T-helper 1 cell (primary cell): ENCODE measurements at places on chromosomes 1 and 21.

GRCh38 chr1:203937678-203938330 is 76.4 kb downstream of the SNRPE start:
- DNase-seq: no peak

GRCh38 chr21:45164124-45164511 is 89.7 kb downstream of the ADARB1 start:
- no peak for DNase-seq

DNA sequence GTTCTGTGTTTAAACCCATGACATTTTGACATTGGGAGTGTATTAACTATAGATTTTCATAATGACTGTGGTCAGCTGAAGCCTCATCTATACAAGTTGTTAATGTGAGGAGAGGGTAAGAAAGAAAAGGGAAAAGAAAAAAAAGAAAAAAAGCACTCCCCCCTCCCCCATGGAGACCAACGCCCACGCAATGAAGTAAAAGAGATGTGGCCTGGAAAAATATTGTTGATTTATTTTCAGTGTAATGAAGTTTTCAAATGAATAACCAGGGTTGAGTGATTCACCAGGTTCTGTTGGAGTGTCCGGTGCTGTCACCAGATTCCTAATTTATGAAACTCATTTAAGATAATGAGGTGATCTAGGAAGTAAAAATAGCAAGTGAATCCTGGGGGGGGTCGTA is 4.7 kb downstream of the RNF220 start:
- DNase-seq: no peak

GRCh38 chr1:11053758-11054137 is 6.1 kb downstream of the SRM start:
- DNase-seq: no peak

DNA sequence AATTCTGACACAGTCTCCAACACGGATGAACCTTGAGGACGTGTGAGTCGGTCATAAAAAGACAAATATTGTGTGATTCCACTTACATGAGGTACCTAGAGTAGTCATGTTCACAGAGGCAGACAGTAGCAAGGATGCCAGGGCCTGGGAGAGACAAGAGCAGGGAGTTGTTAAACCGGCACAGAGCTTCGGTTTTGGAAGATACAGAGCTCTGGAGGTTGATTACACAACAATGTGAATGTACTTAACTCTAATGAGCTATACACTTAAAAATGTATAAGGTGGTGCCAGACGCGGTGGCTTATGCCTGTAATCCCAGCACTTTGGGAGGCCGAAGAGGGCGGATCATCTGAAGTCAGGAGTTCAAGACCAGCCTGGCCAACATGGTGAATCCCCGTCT is 37.8 kb upstream of the NEK2 start:
- no peak for DNase-seq

GRCh38 chr1:89001510-89001909 is 9.1 kb upstream of the KYAT3 start:
- no peak for DNase-seq

DNA sequence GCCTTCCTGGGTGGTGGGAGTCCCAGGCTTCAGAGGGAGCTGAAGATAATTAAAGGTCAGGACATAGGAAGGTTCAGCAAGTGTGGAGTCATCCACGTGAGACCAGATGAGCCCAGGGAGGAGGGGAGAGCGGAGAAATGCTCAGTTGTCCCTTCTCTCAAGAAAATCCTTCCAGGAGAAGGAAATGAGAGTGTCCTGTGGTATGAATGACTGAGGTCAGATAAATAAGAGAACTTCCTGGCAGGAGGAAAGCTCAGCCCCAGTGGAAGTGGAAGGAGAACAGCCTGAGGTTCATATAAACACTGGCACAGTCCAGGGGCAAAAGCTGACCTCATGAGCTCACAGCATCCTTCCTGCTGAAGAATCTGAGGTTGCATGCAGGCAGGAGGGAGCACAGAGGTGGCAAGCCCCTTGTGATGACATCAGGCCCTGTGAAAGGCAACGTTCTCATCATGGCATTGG is 97.6 kb downstream of the NAV1 start:
- DNase-seq: no peak

DNA sequence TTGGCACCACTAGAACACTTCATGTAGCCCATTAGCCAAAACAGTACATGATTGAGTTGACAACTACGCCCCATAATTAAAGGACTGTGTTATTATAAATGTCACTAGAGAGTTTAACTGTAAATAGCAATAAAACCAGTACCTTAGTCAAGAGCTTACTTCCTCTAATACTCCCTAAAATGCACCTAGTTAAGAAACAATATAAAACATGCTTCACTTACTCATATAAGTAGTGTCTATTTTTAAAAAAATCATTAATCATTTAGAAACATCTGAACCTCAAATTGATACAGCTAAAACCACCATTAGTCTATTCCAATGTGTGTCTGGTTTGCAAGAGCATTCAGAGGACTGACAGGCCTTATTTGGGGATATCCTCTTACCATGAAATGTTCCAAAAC is 25.3 kb downstream of the PTP4A2 start:
- DNase-seq: no peak

- no peak for DNase-seq
Observed at GRCh38 chr1:115071012-115071664, 18.2 kb downstream of the TSPAN2 start.

DNA sequence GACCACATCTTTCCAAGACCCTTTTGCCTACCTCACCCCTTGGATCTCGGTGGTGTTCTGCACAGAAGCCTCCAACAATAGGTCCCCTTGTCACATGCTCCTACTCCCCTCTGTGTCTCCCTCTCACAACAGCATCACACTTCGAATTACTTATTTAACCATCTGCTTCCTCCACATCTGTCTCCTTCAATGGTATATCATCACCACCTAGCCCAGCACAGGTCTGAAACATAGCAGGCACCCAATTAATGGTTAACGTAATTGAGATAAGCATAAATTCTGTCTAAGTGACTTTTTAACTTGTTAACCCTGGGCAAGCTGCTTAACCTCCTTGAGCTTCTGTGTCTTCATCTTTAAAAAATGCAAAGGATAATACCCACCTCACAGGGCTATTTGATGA is 100.3 kb upstream of the BARHL2 start:
- DNase-seq: no peak

DNA sequence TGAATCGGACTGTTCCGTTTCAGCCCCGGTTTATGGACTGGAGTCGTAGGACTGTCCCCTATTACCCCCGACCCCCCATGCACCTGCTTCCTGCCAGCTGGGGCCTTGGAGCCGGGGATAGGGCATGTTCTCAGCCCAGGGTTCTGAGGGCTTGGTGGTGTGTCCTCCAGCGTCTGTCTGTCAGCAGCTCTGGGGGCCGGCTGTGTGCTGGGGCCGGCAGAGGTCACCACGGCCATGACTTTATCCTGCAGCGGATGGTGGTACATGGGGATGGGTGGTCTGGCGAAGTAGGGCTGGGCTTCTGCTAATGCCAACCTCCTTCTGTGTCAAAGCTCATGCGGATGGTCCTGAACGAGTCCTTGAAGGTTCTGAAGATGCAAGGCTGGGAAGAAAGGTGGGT is 5.5 kb downstream of the RRP1 start:
- no peak for DNase-seq

- DNase-seq: no peak
Observed at GRCh38 chr1:200512191-200512590, 102.4 kb upstream of the ZNF281 start.

- DNase-seq: no peak
Observed at GRCh38 chr21:34797201-34797525, 128.4 kb downstream of the CLIC6 start.

- DNase-seq: no peak
Observed at GRCh38 chr1:59308839-59309238, 11.9 kb downstream of the FGGY start.

- DNase-seq: peak; percentile 2
Observed at GRCh38 chr1:72366466-72366865, 84.1 kb upstream of the NEGR1 start.

DNA sequence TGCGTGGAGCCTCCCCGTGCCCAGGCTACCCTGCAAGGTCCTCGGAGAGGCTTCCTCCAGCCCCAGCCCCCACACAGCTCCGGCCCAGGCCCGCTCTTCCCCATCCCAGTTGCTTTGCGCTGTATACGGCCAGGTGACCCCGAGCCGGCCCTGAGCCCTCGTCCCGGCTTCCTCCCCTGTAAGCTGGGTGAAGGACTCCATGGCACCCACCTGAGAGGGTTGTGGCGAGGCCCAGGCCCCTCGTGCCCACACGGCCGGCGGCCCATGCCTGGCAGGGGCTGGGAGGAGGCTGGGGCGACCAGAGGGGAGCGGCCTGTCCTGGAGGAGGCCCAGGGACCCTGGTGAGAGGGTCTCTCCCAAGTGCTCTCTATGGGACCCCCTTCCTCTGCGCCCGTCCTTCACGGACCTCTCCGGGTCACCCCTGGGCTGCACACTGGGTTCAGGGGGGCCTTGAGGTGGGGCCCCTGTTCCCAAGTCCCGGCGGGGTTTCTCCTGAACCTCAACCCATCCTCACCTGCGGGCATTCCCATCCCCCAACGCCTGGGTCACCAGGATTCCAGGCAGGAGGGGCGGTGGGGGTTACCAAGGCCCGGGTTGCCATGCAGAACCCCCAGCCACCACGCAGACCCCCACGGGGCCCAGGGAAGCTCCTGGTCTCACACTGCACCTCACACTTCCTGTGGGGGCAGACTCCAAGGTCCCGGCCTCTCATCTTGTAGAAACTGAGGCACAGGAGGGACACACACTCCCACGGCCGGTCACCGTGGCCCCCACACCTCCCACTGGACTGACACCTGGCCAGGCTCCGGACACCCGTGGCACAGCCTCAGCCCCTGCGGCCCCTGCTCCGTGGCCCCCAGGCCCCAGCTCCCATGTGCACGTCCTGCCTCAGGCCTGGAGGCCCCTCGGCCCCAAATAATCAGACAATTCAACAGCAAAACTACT is 25.2 kb downstream of the COL6A1 start:
- no peak for DNase-seq

GRCh38 chr1:26363549-26364448 is 8.8 kb downstream of the ZNF683 start:
- peak; percentile 78 for DNase-seq

DNA sequence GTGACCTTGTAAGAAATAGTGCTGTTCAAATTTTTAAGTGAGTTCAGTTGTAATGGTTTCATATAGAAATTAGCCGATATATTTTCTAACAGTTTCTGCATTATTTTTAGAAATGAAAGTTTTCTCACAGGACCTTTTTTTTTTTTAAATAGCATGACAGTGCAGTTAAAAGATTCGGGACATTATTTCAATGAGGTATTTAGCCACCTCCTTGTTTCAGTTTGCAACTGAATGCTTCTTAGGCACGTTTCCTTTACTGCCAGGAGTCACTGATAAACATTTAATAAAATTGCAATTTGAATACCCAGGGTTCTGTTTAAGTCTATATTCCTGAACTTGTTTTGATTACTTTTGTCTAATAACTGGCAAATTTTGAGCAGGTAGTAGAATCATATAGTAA is 304.7 kb downstream of the TM2D1 start:
- DNase-seq: no peak

- no peak for DNase-seq
Observed at GRCh38 chr1:202615501-202616354, 94.5 kb downstream of the SYT2 start.

- no peak for DNase-seq
Observed at GRCh38 chr1:170284016-170284415, 138.3 kb downstream of the NTMT2 start.

DNA sequence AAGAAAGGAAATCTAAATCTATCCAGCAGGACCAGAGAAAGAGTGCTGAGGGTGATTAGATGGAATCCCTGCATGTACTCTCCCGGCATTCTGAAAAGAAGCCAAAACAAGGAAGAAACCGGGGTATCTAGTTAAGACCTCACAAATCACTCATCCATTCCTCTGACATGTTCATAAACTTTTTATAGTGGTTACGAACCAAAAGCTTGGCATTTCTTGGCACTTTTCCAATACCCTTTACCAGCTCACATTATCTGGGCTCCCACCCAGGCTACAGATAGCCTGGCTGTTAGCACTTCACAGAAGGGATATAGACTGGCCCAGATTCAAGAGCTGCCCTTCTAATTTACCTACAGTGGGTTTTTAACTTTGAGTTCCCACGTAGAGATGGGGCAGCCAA is 1.8 kb upstream of the C1orf74 start:
- DNase-seq: no peak

DNA sequence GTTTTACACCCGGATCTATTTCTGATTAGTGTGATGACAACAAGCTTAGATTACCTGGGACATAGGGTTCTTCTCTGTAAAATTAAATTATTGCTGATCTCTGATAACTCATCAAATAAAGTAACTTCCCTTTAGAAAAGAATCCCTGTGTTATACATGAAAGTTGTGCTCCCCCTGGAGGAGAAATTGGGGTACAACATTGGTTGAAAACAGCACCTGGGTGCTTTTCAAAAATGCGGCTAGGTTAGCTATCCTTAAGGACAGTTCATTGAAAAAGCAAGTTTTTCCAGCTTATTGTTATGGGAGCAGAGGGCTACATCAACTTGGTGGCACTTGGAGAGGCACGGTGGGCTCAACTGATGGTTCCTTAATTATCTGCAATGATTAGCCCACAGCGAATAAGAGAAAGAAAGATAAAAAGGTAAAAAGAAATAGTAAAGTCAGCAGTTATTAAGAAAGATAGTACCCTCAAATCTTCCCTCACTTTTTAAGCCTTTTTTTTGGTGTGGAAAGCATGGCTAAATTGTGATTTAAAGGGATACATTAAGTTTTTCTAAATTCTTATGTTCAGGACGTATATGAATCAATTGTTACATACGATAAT is 97.8 kb downstream of the FMN2 start:
- DNase-seq: no peak

DNA sequence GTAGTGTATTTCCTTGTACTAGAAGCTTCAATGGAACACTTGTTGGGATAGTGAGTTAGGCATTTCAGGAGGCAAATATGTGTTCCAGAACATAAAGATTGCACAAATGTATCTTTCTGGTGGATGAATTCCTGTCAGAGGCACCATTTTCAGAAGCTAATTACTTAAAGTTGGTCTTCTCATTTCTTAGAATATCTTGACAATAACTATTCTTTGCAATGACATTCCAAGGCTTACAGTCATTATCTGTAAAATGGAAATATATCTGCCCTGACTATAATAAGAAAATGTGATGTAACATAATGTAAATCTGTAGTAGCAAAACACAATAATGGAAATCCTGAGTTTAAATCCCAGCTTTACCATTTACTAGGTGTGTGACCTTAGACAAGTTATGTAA is 2.7 kb downstream of the VCAM1 start:
- DNase-seq: no peak

GRCh38 chr1:204454476-204454875 is 40.1 kb downstream of the PIK3C2B start:
- DNase-seq: no peak

DNA sequence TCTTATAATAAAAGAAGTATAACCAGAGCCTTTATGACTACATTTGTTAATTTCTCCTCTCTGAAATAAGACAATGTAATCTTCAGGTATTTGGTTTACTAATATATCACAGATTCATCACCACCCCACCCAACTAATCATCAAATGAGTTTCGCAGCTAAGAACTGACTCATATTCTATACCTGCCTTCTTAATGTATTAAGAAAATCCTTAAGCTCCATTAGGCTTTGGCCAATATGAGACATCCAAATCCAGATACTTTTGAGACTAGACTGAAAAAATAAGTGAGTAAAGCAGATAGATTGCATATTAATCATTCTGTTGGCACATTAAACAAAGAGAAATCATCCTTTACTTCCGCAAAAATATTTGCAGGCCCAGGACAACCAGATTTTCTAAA is 18.7 kb upstream of the FMO2 start:
- DNase-seq: no peak

- DNase-seq: no peak
Observed at GRCh38 chr1:214451596-214451995, 99.8 kb downstream of the PTPN14 start.
